Fibroblast of skin of left biceps (primary cell): ENCODE measurements at places on chromosomes 3 and 15.

- DNase-seq: no peak
Observed at GRCh38 chr3:141000686-141001085, 50.5 kb upstream of the SPSB4 start.

- no peak for DNase-seq
Observed at GRCh38 chr3:123027292-123028232, at the start of gene SEMA5B. Gene SEMA5B, minus strand, starts transcription at chr3:123027763. Its CDS starts 66,500 bp downstream, at chr3:122961263.

DNA sequence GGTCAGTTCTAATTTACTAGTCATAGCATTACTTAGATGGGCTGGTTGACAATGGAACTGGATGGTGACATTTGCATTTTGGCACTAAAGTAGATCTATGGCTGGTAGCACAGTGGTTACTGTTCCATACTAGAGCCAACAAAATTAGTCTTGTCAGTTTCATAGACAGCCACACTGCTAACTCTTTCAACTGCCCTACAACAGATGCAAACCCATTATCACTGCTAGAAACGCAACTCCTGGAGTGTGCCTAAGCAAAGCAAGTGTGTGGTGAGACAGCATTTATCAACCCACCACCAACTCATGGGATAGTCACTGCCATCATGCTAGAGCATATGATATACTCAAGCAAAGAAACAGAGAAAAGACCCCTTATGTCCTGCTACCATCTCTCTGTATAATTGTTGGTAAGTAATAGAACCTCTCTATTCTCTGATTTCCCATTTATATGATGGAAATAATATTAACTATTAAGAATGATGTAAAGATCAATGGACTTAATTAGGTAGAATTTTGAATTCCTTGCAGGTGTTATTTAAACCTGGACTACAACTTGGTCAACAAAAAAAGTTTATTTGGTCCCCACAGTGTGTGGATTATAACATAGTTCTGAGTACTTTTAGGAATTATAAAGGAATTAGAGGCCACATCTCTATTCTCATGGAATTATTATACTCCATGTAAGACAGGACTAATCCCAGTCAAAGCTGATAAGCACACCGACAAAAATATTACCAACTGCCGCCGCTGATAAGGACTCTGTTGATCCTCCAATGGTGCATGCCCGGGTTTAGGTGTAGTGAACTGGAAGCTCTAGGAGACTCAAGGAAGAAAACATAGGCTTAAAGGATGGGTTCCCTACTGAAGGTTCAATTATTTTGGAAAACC, 19.9 kb upstream of the ABHD5 start:
- DNase-seq: no peak

DNA sequence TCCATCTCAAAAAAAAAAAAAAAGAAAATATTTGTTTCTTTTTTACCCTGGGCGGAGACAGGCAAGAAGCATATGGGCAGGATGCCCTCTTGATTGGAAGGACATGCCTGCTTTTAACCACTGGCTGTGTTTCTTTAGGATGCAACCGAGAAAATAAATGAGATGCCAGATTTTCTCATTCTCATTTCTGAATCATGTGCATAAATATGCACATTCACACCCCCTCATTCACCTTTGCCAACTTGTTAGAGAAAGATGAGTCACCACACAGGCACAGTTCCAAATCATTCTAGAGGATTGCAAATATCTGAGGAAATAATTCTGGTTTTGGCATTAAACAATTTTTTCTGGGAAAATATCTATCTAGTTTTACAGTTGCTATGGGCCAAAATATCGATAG, 3.3 kb downstream of the LIPH start:
- DNase-seq: peak; percentile 96

DNA sequence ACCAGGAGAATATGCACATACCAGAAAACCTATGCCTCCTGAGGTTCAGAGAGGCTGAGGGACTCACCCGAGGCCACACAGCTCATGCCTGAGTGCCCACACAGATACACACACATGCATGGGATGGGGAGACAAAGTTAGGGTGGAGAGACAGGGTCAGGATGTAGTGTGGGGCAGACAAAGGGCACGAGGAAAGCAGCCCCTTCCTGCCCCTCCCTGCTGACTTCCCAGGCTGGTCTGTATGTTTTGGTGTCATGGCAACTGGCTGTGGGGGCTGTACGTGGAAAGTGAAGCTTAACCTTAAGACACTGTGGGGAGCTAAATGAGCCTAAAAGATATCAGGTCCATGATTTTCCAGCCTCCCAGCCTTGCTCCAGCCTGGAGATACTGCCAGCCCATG, 57.8 kb downstream of the EPHB3 start:
- DNase-seq: no peak

DNA sequence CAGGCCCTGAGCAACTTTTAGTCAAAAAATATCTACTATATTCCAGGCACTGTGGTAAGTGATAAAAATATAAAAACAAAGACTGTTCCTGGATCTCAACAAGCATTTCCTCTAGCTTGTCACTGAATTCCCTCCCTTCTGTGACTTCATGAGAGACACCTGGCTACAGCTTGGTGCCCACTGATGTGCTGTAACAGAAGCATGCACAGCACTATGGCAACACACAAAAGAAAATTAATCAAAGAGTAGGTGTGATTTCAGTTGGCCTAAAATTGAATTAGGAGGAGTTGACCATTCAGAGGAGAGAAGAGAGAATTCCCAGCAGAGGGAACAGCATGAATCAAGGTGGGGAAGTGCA, 158.9 kb upstream of the LPP start:
- DNase-seq: no peak

- no peak for DNase-seq
Observed at GRCh38 chr15:68057758-68058157, 3.6 kb downstream of the PIAS1 start.
